ENCODE measurements at places on chromosomes 6 and 20. TPM values are rescaled to one million over a fixed set of nuclear protein-coding genes. Genes with fewer than 3 reads are reported as not detected.

- DNase-seq = no peak
These were observed 950.1 kb downstream of the EPHA7 start for GRCh38 chr6:92469186-92469828.

DNA sequence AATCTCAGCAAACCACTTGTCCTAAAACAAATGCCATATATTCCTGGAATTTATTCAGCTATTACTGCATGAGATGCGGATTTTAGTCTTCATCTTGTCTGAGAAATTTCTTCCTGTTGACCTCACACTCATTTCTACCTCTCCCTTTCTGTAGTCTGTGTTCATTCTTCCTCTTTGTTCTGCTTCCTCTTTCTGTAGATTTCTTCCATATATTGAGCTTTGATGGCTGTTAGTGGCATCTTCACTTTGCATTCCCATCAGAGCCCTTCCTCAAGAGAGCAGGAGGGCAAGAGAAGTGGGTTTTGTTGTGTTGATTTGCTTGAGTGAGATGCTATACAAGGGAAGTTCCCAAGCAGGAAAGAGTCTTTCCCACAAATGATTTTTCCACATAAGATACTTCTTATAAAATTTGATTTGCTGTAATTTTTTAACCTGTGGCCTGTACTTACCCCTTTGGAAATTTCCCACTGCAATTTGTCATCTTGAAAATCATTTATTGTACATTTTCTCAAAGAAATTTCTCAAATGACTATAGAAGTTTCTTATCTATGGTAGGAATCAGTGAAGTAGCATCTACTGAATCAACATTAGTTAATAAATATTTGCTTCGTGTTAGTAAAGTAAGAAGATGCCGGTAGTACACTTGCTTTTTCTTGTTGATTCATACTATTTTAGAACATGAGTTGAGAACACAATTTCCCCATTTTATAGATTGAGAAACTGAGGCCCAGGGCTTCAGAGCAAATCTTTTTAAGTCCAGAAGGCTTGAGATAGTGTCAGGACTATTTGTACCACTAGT is 43.8 kb downstream of the MAP3K4 start:
- no peak for DNase-seq

Gene CLDN20
- not detected for total RNA-seq

Gene ALDH5A1
- total RNA-seq = 4.2 TPM

Gene IFT52
- 29.2 TPM for total RNA-seq
